ENCODE measurements at places on chromosomes 3 and 15.

DNA sequence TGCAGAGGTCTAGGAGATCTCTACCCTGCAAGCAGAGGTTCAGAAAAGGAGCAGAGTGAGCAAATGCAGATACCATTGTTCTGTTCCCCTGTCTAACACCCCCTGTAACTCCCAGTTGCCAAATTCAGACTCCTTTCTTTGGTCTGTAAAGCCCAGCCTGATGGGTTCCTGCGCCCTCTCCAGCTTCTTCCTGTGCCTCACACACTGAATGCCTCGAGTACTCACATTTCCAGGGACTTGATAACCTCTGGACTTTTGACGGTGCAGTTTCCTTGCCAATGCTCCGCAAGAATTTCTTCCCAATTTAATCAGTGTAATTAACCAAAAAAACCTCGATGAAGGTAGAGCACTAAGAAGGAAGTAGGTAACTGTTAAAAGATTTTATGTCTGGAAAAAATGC is 19.3 kb downstream of the PDE8A start:
- no peak for DNase-seq

DNA sequence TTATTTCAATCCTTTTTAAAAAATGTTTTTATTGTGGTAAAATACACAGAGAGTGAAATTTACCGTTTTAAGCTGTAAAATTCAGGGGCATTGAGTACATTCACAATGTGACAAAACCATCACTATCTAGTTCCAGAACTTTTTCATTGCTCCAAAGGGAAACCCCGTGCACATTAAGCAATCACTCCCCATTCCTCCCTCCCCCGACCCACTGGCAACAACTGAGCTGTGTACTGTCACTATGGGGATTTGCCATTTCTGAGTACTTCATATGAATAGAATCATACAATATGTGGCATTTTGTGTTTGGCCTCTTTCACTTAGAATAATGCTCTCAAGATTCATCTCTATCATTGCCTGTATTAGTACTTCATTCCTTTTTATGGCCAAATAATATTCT is 45.5 kb upstream of the BOC start:
- DNase-seq = no peak

GRCh38 chr3:161177991-161178390 is 43.1 kb upstream of the NMD3 start:
- no peak for DNase-seq

GRCh38 chr15:73305331-73306211 is 63.2 kb downstream of the HCN4 start:
- DNase-seq = no peak

DNA sequence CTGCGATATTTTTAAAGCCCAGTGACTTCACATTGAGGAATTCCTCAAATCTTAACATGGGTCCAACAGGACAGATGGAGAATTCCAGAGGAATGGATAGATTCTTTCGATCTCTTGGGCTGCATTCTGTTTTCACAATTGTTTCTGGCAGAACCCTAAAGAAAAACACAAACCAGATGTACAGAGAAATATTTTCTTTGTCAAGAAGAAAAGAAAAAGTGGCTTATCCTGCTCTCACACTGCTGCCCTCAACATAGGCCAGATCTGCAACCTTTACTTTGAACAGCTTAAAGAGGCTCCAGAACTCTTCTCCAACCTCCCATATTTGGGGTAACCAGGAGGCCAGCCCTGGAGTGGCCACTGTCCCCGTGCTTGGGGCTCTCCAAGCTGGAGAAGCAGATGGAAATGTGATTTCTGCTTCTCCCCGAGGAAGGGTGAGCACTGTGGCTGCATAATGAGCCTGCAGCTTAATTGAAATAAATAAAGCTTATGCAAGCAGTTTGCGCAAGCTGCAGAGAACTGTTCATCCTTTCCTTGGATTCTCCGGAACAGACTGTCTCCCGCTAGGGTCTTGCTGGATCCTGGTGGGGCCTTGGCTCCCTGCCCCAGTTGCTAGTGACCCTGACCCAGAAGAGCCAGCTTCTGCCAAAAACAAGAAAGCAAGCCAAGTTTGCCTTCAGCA is 453.2 kb upstream of the PROK2 start:
- no peak for DNase-seq

DNA sequence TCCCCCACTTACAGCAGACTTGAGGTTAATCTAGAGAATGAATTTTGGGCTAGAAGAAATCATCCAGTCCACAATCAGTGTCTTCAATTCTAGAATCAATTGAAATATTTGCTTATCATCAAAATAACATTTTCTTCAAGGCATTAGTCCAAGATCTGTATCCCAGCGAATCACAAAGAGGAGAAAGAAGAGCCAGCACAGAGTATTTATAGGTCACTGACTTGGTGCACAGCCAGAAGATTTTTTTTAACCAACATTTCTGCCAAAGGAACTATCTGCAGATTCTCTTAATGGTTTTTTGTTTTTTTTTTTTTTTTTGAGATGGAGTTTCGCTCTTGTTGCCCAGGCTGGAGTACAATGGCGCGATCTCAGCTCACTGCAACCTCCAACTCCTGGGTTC is 178.2 kb downstream of the TNIK start:
- DNase-seq = no peak

- DNase-seq = no peak
Observed at GRCh38 chr15:93026380-93026817, 62.6 kb downstream of the RGMA start.

DNA sequence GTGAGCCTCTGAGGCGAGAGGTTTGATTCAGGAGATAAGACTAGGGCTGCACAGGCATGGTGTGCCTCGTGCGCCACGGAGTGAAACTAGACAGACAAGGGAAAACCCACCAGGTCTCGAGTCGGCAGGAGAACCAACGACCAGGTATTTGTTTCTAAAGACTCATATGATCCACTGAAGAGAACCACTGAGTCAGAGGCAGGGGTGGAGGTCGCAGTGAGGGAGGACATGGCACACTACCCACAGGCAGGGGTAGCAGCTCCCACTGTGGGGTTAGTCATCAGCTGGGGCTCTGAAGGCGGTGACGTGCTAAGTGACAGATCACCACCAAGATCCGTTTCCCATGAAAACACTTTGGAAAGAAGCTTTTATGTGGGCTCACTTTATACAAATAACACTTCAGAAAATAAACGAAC is 45.7 kb downstream of the CHSY1 start:
- DNase-seq = peak; percentile 24

DNA sequence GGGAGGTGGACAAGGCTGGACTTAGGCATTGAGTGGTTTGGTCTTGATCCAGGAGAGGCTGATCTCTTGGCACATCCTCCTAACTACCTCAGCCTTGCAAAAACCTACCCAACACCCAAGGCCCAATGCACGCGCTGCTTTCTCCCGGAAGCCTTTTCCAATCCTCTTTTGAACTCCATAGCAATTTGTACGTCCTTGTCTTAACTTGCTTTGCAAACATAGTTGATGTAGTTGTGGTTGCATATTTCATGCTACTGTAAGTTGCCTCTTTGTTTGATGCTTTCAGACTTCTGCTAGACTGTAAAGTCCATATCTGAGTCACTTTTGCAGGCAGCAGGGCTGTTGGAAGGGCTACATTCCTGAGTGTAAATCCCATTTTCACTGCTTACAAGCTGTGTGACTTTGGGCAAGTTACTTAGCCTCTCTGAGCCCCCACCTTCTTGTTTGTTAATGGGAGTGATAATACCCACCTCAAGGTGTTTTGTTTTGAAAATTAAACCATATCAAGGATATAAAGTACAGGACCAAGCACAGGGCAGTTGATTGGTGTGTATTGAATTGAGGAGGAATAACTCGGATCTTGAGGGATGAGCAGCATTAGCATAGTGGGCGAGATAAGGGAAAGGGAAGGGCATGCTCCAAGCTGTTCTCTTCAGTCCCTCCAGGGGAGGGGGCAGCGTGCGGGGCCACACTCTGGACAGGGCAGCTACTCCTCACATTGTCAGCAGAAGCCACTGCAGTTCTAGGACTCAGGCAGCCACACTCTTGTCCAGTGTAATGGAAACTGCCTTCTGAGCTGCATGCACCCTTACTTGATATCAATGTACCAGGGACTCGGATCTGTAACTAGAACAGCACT is 28.8 kb downstream of the SIAH2 start:
- DNase-seq = no peak
